Left hindlimb (tissue), 1 donor: ENCODE measurements at places on chromosomes 6 and 20.

DNA sequence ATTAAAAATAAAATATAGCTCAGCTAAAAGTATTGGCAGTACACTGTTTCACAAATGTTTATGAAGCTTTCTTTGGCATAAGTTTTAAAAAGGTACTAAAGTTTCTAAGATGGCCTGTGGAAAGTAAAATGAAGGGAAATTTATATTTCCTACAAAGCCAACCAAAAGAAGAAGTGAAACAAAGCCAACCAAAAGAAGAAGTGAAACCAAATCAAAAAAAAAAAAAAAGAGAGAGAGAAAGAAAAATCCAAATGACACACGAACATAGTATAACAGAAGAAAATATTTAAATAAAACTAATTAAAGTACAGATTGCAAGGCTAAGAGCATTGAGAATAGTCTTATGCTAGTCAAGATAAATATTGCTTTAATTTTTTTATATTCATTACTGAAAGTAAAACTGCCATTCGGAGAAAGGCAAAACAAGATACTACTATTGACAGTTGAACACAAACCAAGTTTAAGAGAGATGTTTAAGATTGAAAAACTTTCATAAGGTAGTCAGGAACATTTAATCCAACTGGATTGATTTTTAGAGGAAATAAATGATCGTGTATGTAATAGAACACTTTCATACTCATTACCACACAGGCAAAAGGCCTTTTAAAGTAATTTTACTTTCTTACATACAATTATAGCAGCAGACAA is 12.8 kb upstream of the KHDRBS2 start:
- no peak for DNase-seq

DNA sequence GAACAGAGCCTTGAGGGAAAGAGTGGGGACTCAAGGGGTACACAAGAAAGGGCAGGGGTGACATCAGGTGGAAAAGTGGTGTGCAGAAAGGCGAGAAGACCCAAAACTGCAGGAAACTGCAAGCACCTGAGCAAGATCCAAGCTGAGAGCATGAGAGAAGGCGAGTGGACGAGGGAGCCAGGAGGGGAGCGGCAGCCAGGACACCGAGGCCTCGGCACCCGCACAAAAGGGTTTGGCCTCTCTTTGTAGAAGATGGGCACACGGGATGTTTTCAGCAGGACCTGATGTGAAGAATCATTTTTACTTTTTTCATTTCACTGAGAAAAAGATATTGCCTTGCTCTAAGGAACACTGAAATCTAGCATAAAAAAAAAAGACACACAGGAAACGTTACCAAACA is 82.1 kb upstream of the FOXQ1 start:
- no peak for DNase-seq

GRCh38 chr6:14533446-14533845 is 415.9 kb downstream of the CD83 start:
- DNase-seq, result no peak

DNA sequence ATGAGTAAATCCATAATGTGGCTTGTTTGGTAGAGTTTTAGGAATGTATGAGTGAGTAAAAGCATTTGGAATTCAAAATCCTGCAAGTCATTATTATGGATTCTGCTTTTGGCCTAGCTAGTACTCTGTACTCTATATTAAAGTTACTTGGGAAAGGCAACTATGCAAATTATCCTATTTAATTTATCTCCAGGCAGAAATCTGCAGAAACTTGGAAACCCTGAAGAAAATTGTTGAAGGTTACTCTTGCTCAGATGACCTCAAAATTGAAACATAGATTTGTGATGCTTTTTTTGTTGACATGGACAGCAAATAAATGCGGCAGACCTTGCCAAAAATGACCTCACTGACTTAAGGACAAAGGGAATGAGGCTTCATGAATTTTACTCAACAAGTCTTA is 477.1 kb upstream of the EYS start:
- DNase-seq, result no peak

- DNase-seq, result no peak
These were observed 220.5 kb downstream of the SYNE1 start for GRCh38 chr6:152416652-152417051.

GRCh38 chr6:444653-445275 is 53.2 kb downstream of the IRF4 start:
- no peak for DNase-seq

DNA sequence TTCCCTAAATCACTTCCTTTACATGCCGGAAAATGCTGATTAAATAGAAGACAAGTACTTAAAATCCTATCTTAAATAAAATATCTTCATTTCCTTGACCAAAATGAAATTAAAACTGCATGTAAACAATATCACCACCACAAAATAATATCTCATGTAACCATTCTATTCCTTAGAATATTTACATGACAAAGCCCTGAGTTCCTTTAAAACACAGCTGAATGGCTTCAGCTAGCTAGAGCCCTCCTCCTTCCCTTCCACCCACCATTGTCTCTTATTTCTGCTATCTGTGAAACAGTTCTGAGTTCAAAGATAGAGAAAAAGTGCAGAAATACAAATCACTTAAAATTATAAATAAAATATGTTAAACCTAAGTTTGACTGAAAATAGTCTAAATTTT is 103.1 kb downstream of the HIVEP2 start:
- DNase-seq, result no peak
